G401 (cell line): ENCODE measurements at places on chromosomes 7 and 10. TPM values are rescaled to one million over a fixed set of nuclear protein-coding genes. Genes with fewer than 3 reads are reported as not detected.
A peak's percentile ranks its signal among the peaks of the same experiment; 100 is the strongest.

DNA sequence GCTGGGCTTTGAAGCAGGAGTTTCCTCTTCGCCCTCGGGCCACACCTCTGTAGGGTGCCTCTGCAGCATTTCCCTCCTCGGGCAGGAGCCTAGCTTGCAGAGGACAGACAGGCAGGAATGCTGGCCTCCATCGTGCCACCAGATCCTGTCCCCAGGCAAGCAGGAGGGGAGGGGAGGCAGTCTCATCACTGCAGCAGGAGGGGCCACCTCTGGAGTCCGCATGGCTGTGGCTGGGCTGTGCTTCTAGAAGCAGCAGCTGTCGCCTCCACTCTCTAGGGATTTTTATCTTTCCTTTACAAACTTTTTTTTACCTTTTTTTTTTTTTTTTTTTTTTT lies 181.4 kb downstream of the CUX1 start:
- DNase-seq: no peak

CYP26A1 gene
- total RNA-seq: 0.24 and 0.25 TPM in 2 replicates

ATOH7 gene
- 0.37 and 0.92 TPM in 2 replicates for total RNA-seq

MUC12 gene
- not detected in 2 replicates for total RNA-seq

DNA sequence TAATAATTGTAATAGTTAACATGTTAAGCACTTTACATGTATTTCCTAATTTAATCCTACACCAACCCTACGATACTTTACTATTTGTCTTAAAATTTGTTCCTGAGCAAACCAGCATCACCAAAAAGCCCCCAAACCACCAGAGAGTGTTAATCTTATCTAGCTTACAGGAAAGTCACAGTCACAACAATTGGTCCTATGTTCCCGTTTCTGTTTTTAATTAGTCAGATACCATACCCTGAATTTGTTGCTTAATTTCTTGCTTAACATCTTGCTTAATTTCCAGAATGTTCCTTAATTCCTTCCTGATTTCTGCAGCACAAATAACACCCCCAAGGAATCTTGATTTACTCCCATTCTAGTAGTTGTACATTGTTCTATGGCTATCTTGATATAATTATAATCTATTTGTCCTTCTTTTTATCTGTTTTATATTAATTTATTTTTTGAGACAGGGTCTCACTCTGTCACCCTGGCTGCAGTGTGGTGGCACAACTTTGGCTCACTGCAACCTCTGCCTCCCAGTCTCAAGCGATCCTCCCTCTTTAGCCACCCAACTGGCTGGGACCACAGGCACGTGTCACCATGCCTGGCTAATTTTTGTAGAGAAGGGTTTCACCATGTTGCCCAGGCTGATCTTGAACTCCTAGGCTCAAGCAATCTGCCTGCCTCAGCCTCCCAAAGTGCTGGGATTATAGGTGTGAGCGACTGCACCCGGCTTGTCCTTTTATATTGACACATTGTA lies 6.6 kb upstream of the PDSS1 start:
- no peak for DNase-seq

DNA sequence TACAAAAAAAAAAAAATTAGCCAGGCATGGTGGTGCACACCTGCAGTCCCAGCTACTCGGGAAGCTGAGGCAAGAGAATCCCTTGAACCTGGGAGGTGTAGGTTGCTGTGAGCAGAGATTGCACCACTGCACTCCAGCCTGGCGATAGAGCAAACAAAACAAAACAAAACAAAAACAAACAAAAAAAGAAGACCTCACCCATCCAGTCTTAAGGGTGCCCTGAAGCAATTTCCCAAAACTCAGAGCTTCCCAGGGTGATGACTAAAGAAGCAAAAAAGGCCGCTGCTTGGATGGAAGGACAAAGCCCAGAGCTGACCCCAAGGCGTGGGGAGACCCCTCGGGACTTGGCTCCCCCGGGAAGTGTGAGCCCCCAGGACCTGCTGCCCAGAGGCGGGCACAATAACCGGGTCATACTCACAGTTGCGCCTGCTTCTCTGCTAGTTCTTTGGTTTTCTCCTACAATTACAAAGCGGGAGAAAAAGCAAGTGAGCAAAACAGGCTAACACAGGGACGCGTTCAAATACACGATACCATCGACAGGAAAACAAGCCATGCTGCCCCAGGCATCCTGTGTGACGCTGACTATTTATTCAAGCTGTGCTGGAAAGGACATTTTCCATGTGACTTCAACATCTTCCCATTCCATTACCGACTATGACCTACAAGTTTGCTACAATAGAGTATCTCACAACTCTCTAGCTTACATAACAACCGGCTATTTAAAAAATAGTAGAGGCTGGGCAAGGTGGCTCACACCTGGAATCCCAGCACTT lies 29.9 kb downstream of the PAPOLB start:
- DNase-seq: no peak

GRCh38 chr10:86888585-86889381 lies 68.6 kb downstream of the MMRN2 start:
- DNase-seq: no peak

- DNase-seq: no peak
Measured at GRCh38 chr10:93090619-93091018, 16.9 kb downstream of the CYP26A1 start.

DNA sequence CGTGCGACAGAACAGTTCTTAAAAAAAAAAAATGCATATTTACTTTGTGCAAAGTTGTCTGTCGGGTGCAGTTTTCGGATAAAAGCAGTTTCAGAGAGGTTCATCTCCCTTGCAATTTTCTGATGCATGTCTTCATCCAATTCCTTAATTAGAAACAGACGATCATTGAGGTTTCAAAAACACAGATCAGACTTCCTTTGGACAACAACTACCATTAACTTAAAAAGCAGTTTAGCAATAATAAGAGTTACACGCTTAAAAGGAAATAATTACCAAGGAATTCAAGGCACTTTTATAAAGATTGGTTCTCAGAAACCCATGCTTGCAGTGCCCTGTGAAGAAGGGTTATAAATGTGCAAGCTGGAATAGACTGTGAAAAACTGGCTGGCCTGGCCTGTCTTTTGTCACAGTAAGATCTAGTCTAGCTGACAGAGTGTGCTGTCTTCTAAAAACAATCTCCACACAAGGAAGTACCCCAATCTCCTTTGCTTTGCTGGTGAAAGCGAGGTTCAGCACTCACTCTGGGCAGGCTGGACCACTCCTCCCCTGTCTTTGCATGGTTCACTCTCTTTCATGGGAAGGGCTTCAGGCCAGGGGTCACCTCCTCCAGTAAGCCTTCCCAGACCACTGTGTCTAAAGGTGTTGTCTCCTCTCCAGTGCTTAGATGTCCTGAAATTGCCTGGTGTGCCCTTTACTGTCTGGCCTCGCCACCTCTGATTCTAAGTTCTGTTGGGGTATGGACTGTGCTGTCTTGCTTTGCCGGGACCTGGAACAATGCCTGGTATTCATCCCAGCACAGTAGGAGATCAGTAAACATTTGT lies 34.8 kb upstream of the HNRNPH3 start:
- DNase-seq: no peak

DNA sequence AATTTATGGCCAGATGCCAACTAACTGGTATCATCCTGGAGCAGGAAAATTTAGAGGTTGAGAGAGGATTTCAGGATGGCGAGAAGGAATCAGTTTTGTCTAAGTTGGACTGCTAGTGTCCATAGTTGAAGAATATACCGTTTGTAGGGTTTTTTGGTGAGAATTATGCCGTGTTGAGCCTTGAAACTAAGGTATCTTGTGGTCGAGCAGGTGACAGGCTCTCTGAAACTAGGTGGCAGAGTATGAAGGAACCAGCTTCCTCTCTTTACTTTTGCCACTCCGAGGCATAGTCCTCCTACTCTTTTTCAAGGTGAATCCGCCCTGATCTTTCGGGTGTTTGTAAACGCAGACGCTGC lies 9.7 kb downstream of the MDFIC start:
- no peak for DNase-seq

SFTPA1 gene
- not detected in 2 replicates for total RNA-seq

GRCh38 chr7:156544919-156545715 lies 95.5 kb upstream of the RNF32 start:
- DNase-seq: no peak

DNA sequence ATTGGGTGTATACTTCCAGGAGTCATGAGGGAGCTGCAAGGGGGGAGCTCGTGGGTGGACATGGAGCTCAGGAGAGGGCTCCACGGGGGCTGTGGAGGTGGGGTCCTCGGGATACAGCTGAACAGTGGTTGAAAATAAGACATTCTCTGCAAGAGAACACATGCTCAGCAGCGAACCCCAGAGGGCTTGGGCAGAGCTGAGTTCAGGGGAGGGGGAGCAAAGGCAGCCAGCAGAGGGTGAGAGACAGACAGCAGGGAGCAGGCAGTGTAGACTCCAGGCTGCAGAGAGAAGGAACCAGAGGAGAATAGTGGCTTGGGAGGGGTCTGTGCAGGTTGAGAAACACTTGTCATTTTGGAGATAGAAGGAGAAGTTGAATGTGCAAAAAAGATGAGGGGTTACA lies 73.0 kb upstream of the LRRC18 start:
- no peak for DNase-seq

- no peak for DNase-seq
Measured at GRCh38 chr7:371119-371778, 81.3 kb downstream of the FOXL3 start.

SH2D4B gene
- not detected in 2 replicates for total RNA-seq

DNA sequence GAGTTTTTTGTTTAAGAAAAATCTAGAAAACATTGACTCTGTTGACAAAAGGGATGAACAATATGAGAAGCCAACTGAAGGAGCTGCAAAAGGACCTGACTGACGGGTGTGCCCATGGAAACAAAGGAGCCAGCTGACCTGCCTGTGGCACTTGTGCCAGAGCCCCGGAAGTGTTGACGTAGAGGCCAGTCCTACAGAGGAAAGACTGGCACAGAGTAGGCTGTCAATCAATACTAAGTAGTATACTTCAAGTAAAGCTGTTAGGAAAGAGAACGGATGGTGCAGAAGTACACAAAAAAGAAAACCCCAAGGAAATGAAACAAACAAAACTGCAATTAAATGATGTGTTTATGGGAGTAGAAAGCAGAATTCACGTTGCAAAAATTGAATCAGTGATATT lies 19.0 kb upstream of the ABI1 start:
- peak; percentile 8 for DNase-seq

GRCh38 chr10:66862687-66863258 lies 63.1 kb upstream of the LRRTM3 start:
- no peak for DNase-seq

CYP2W1 gene
- total RNA-seq: 0.34 TPM in 1 of 2 replicates, not detected in the other

- DNase-seq: no peak
Measured at GRCh38 chr10:92699193-92699517, 9.4 kb downstream of the HHEX start.

DNA sequence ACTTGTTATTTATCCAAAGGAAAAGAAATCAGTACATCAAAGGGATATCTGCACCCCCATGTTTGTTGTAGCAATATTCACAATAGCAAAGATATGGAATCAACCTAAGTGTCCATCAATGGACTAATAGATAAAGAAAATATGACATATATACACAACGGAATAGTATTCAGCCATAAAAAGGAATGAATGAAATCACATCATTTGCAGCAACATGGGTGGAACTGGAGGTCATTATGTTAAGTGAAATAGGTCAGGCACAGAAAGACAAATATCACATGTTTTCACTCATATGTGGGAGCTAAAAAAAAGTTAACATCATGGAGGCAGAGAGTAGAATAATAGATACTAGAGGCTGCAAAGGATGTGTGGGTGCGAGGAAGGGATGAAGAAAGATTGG lies 25.0 kb upstream of the KAT6B start:
- DNase-seq: no peak

GRCh38 chr7:80902716-80903308 lies 16.0 kb downstream of the SEMA3C start:
- DNase-seq: no peak

PTPRE gene
- total RNA-seq: not detected in 2 replicates

ARHGEF5 gene
- not detected in 2 replicates for total RNA-seq

DNA sequence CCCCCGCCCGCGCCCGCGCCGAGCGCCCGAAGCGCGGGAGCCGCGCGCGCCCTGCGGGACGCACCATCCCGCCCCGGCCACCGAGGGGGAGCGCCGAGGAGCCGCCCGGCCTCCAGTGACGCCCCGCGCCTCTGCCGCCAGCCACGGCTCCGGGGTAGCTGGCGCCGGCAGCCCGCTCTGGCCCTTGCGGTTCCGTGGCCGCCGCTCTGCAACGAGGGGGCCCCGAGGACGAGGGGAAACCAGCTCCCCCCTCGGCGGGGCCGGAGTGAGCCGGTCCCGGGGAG lies at the start of gene PAXIP1:
Gene PAXIP1 (minus strand): TSS at position 33 of the 284 bp plus-strand sequence. CDS start 195 bp downstream, outside the sequence.
- peak; percentile 58 for DNase-seq

GRCh38 chr10:101244321-101245050 lies 15.2 kb upstream of the LBX1 start:
- no peak for DNase-seq

DNA sequence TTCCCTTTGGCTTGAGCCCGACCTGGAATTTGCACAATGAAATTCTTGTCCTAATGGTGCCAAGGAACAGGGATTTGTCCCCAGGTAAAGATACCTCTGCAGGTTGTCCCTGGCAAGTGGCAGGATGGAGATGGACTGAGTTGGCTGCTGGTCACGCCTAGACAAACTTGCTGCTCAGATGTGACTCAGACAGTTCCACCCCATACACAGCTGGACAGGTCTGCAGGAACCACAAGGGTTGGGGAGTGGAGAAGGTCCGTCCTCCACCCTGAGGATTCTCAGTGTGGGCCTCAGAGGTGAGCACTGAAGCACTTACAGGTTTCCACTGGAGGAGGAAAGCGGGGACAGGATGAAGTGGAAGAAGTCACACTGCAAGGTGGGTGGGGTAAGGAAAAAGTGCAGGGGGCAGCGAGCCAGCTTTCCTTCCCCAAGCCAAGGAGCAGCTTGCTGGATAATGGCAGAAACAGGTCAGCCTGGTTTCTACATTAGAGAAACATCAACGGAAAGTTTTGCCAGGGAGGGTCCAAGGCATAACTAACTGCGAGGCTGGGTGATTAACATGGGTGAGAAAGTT lies 20.5 kb downstream of the ITPRIP start:
- DNase-seq: no peak

NANOS1 gene
- 1.2 and 1.6 TPM in 2 replicates for total RNA-seq

DNA sequence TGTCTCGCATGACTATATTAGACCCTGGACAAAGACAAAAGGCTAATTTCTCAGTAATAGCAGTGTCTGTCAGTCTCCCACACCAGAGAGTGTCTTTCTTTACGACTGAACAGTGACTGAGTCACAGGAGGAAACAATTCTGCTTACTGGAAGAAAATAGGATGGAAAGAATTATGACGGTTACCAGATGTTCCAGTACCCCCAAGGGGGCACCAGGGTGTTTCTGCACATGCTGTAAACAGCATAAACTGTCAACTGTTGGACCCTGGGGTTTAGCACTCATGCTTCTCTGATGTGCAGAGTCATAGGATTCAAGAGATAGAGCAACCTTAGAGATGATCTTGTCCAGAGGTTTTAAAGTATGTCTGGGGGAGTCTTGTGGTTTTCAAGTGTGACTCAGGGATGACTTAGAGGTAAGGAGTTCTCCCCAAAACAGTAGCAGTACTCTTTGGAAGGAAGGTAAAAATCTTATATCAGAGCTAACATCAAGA lies 291.7 kb downstream of the THSD7A start:
- no peak for DNase-seq

DNA sequence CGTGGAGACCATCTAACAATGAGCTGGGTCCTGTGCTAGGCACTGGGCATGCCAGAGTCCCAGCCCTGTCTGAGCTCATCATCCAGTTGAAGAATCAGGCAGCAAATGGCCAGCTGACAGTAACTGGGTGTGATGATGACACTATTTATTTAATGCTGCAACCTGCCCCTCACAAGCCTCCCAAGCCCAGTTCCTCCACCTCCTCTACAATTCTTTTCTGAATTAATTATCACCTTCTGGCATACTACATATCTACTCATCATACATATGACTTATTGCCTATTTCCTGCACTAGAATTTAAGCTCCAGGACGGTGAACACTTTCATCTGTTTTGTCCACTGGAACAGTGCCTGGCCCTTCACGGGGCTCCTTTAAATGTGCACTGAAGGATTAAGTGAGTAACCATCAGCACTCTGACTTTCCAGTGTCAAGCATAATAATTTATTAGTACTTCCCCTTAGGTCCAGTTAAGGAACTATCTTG lies 96.7 kb upstream of the LAMB4 start:
- no peak for DNase-seq
